ENCODE measurements at places on chromosomes 6 and 20.

DNA sequence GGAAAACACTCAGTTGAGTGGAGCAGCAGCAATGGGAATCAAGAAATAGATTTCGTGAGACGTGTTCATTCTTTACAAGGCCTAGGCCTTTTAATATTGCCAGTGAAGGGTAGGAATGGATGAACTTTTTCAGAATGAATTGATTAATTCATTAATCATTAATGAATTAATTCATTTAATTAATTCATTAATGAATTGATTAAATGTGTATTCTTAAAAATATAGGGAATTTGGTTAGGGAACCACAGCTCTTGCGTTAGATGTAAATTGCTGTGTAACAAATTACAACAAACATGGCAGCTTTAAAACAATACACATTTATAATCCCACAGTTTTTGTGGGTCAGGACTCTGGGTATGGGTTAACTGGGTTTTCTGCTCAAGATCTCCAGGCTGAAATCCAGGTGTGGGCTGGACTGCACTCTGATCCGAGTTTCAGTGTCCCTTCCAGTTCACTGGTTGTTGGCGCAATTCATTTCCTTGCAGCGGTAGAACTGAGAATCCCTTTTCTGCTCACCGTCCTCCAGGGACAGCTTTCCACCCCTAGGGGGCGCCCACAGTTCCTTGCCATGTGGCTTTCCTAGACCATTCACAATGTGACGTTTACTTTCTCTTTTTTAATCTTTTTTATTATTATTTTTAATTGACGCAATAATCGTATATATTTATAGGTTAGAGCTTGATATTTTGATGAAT is 32.8 kb upstream of the BCAS1 start:
- DNase-seq: no peak

DNA sequence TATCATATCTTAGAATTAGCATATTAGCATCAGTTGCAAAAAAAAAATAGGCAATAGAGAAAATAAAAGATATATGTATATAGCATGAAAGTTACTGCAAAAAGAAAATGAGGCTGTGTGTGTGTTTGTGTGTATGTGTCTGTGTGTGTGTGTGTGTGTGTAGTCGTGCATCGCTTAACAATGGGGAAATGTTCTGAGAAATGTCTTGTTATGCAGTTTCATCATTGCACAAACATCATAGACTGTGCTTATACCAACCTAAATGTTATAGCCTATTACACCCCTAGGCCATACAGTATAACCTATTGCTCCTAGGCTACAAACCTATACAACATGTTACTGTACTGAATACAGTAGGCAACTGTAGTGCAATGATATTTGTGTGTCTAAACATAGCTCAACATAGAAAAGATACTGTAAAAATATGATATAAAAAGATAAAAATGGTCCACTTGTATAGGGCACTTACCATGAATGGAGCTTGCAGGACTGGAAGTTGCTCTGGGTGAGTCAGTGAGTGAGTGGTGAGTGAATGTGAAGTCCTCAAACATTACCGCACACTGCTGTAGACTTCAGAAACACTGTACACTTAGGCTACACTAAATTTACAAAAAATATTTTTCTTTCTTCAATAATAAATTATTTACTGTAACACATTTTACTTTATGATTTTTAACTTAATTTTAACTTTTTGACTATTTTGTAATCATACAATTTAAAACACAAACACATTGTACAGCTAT is 805.1 kb downstream of the KIF16B start:
- no peak for DNase-seq

DNA sequence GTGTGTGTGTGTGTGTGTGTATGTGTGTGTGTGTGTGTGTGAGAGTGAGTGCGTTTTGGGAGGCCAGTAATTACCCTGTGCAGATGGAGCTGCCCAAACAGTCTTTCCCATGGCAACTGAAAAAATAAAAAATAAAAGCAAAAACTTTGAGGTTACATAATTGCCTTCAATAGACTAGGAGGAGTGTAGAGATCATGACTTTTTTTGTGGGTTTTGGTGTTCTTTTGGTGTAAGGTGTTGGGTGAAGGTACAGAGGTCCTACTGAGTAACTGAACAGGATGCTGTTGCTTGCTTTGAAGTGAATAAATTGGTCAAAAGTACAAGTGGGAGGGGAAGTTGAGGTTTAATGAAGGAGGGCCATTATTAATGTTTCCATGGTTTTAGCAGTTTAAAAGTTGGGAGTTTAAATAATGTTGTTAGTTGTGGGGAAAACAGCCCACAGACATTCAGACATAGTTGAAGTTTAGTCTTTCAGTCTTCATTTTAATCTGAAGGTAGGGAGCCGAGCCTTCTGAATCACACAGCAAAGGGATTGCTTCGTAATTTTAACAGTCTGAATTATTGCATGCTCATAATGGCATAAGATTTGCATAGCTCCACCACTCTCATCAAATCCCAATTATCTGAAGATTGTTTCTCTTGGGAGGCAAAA is 251.4 kb downstream of the PRL start:
- no peak for DNase-seq

GRCh38 chr20:3392756-3393155 is 14.7 kb downstream of the DNAAF9 start:
- no peak for DNase-seq

DNA sequence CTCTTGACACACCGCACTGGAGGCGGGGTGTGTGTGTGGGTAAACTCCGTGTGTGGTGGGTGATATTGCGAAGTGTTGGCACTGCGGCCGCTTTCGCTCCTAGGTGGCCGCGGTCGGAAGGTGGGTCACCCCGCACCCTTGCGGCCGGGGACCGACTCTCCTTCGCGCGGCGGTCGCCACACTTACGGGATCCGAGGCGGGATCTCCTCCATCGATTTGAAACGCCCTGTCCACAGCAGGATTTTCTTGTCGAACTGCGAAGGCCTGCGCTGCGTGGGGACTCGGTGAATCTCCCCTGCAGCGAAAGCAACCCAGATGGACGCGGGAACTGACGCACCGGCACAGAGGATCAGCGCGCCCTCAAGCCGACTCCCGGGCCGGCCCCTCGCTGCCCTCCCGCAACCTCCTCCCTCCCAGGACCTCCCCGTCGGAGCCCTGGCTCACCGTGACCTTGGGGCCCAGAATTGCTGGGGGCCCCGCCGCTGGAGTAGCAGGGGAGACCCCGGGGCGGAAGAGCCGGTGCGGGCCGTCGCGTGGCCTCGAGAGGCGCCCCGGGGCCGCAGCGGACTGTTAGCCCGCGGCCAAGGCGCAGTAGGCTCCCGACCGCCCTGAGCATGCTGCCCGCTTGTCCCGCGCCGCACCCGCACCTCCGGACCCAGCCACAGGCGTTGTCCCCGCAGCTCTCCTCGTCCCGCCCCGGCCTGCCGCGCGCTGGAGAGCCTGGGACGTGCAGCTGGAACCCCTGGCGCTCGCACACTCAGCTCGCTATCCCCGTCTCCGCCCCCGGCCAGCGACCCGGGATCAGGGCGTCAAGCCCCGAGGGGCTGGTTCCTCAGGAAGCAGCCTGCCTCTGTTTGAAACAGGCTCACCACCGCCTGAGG is at the start of gene FAM162B:
Gene FAM162B (minus strand): TSS at position 759 of the 881 bp plus-strand sequence. CDS start 143 bp downstream, at position 616.
- no peak for DNase-seq

Data from pulmonary artery endothelial cell (primary cell).